ENCODE measurements at places on chromosomes 2 and 18.

DNA sequence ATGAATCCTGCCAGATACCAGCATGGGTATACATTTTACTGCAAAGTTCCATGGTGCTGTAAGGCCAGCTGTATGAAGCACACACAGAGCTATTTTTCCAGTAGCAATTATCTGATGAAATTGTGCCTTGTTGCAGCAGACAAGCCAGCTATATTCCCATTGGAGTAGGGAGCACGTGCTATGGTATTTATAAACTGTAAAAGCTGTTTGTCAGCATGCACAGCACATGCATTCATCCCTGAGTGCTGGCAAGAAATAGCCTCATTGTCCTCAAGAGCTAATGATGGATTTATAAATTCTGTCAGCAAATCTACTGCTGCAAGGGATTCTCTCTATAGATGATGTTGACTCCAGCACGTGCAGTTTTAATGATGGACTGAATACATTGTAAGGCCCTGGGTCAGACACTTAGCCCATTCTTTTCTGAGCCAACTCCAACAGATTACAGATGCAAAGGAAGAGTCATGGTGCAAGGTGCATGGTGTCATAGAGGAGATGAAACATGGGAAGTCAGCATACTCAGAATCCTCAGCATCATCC, 61.7 kb downstream of the KCNS3 start:
- DNase-seq = no peak

- peak; percentile 74 for DNase-seq
These were observed 95.6 kb upstream of the THOC1 start for GRCh38 chr18:363301-364085.

DNA sequence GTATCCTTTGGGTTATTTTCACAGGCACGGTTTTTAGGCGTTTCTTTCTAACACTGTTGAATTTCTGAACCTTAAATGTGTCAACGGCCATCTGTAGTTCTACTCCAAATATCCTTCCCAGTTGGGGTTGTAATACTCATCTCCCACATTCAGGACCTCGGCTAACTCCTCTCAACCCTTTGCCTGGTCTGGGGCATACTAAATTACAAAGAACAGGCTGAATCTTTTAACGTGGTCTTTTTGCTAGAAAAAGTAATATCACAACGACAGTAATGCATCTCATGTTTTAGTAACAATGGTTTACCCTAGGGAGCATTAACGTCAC, 2.1 kb downstream of the RPRM start:
- DNase-seq = no peak

- no peak for DNase-seq
These were observed 1.6 kb downstream of the KLHL14 start for GRCh38 chr18:32771169-32771751.

GRCh38 chr2:37740164-37740739, 68.8 kb upstream of the CDC42EP3 start:
- no peak for DNase-seq

DNA sequence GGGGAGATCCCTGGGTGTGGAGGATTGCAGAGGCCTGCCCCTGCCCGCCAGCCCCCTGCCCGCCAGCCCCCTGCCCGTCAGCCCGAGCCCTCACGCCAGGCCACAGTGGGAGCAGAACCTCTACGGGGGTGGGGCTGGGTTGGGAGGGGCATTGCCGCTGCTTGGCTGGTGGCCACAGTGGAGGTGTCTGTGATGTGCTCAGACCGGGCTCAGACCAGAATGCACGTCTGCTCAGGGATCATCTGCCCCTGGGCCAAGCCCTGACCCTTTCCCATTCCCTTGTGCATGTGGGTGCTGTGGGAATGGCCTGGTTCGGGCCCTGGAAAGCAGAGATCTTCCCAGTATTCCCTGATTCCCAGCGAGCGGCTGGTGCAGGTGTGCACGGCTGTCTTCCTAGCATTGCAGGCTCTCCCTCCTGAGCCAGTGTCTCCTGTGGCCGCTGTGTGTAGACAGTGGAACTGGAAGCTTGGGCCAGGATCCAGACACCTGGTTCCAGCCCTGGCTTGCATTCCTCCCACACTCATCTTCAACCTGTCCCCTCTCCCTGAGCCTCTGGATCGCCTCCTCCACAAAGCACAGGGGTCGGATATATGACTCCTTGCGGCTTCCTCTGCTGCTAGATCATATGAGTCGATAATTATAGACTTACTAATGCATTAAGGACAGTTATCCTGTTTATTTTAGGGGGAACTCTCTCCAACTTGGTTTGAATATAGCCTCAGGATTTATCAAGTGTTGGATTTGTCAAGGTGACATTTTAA, 161.6 kb downstream of the LDLRAD4 start:
- DNase-seq = no peak

DNA sequence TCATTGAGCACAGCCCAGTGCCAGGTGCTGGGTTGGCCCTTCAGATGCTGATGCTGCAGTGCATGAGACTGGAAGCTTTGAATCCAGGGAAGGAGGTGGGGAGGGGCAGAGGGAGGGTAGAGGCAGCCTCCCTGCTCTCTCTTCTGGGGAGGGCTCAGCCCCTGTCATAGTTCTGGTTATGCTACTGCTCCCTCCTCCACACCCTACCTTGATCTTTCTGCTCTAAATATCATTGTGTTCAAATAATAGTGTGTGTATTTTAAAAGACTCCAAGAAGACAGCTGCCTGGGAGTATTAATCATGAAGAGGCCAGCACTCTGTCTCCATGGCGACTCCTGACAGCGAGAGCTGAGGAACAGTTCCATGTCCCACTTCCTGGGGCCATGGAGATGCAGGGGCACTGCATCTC, 3.8 kb upstream of the EGR4 start:
- DNase-seq = no peak

GRCh38 chr18:76064998-76065397, 430.0 kb downstream of the ZNF516 start:
- DNase-seq = no peak

- DNase-seq = no peak
These were observed 14.0 kb downstream of the HRH4 start for GRCh38 chr18:24474406-24474805.

DNA sequence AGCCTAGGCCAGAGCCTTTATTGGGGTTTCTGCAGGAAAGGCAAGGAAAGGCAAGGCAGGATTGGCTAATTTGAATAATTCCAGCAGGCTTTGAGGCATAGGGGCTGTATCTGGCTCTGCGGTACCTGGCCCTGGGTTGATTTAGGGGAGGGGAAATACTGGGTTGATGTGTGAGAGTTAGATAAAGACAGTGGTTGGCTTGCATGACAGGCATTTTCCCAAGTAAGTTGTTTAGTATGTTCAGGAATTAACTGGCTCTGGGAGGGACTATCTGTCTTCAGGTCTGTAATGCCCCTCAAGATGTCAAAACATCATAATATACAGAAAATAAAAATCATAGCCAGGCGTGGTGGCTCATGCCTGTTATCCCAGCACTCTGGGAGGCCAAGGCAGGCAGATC, 98.7 kb downstream of the UBR3 start:
- no peak for DNase-seq

DNA sequence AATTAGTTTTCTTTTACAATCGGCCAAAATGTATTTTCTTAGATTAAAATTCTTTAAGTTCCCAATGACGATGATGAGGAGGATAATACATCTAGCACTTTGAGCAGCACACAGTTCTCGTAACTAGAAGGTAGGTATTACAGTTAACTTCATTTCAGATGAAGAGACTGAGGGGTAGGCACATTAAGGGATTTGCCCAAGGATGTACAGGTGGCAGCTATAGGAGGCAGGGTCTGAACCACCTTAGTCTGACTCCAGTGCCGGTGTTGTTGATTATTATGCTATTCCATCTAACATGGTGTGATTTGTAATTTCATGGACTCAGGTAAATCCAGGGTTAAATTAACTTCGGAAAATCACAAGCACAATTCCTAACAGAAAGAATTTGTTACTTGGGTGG, 1.1 kb downstream of the CD28 start:
- no peak for DNase-seq

DNA sequence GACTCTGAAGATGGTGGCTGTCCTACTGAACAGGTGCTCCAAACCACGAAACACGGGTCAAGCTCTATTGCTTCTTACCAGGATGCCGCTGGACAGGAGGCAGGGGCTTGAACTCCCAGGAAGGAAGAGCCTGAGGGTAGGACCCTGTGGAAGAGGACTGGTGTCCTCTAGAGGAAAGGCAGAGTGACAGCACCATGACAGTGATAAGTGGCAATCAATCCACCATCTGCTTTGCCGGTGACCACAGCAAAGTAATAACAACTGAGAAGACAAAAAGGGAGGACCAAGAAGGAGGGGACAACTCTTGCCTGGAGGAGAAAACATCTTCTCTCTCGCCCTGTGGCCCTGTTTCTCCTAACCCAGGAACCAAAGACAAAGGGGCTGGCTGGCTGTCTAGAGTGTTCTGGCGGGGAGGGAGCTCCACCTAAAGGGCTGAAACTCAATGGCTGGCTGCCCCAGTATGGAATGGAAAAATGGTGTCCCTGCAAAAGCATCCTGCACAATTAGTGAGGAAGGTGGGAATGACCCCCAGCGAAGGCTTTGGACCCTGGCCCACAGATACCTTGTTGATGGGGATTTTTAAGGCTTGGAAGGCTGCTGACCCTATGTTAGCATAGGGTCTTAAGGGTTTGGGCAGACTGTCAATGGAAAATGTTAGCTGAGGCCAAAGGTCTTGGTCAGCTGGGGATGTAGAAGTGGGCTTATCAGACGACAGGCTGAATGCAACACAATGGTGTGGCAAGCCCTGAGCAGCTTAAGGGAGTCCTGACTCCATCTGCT, 35.4 kb downstream of the PROC start:
- no peak for DNase-seq

Data from AG04449 (cell line).